ENCODE measurements at places on chromosomes 1 and 21.

DNA sequence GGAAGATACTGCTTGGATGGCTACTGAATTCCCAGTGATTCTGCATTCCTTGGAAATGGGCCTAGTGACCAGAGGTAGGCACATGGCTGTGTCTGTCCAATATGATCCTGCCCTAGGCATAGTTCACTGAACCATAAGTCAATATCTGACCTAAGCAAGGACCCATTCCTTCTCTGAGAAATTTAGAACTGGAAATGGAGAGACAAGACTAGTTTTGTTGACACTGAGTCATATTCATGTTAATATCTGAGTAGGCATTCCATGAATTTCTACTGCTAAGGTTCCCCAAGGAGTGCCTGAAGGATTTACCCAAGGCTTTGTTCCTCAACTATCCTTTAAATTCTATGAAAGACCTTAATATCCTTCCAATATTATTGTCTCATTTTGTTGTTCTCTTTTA, 329.8 kb upstream of the BEND5 start:
- no peak for DNase-seq

GRCh38 chr1:119676571-119677206, 28.6 kb upstream of the ZNF697 start:
- DNase-seq = no peak

DNA sequence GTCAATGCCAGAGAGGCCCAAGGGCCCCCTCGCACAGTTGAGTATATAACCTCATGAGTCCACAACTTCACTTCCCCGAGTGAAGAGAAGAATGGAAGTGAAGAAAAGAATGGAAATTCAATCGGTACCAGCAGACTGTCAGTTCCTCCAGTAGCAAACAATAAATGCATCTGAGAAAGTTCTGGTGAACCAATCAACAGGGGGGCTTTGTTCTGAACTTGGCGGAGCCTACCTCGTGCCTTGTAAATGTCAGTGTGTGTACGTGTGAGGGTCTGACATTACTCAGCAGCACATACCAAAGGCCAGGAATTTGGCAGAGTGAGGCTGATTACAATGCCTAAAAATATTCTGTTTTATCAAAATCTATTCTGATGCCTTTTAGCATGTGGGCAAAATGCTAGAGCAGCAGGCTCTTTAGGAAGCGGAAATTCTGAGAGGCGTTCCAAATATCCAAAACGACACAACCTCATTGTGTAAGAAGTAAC, 238.5 kb downstream of the LTN1 start:
- DNase-seq = peak; percentile 96

GRCh38 chr1:213989002-213989855, 1.5 kb downstream of the PROX1 start:
- no peak for DNase-seq

DNA sequence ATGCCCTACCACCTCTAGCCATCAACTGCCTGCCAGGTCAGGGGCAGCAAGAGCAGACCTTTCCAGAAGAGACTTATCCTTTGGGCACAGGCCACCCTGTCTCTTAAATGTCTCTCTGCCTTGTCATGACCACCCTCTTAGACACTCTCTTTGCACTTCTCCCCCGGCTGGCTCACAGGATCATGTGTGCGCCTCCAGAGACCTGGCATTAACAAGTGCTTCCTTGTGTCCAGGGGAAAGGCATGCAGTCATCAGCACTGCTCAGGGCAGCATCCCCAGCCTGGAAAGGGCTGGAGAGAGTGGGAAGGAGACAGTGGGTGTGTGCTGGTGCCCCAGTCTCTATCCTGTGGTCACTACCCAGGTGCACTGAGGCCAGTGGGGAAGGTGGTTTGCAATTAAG, 85.2 kb upstream of the TLR5 start:
- DNase-seq = no peak

- no peak for DNase-seq
These were observed 1.3 kb downstream of the TAF5L start for GRCh38 chr1:229624521-229625070.
